CD14-positive monocyte (primary cell): ENCODE measurements at places on chromosomes 3 and 15.

DNA sequence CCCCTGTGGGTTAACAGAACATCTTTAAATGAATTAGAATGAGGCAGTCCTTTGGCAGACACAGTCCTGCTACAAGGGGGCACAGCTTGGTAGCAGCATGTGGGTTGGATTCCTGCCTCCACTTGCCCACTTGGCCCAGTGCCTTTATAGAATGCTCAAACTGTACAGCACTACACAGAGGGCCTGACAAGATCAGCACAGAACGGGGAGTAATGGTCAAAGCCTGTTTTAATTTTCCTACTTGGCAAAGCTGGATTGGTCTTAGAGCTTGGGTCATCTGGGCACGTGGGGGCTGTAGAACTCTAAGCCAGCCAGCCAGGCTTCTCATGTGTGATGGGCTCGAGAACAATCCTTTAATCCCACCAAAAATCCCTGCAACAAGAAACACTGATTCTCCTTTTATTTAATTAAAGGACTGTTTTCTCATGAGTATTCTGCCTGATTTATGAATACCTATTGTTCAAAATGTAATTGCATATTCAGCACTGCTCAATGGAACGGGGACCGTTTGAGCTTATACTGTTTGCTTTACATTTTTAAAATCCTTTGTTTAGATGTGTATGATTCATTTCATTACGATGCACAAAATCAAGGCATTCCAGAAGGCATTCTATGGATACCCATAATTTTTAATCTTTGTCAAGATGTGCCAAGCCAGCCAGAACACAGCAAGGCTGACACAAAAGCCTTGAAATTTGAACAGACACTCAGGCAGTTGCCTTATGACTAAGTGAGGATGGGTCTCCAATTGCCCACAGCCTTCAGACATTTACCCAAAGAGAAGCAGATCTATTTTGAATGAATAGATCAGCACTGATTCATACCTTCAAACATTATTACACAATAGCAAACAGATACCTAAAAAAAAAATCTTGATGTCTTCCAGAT is 249.3 kb upstream of the TGFBR2 start:
- no peak for DNase-seq

- DNase-seq, result no peak
Measured at GRCh38 chr15:94555841-94556519, 324.6 kb downstream of the MCTP2 start.

GRCh38 chr3:193134856-193135255 is 106.2 kb upstream of the PLAAT1 start:
- DNase-seq, result no peak

GRCh38 chr3:104214937-104215336 is 1151.8 kb upstream of the ALCAM start:
- no peak for DNase-seq

DNA sequence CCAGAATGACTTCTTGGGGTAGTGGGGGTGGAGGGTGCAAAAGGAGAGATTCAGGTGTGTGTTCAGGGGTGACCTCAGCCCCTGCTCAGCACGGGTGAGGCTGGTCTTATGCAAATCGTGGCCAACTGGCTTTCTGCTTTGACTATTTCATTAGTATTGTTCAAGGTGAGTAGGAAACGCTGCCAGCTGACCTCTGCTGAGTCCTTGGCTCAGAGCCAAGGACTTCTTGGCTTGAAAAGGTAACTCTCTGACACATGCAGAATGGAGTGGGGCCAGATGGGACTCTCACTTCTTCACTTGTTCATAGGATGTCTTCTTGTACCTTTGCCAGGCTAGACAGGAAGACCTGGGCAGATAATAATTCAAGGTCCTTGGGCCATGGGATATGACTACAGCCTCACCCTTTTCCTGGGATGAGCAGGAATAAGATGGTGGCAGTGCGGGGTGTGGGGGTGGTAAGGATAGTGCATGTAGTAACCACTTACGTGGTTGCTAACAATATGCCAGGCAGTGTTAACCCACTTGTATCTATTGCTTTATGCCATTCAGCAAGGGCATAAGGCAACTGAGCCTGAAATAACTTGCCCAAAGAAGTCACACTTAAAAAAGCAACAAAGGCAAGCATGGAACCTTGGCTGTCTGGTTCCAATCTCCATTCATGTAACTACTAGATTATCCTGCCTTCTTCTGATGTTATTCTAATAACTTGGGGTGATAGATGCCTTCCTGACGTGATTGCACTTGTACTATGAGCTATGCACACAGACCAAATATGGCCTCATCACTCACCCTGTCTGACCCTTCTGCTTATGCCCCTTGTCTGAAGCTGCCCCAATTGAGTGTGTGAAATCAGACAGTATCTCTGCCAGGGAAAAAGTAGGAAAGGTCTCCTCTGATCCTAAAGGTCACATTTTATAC is 193.1 kb downstream of the NR1D2 start:
- no peak for DNase-seq

- DNase-seq, result no peak
Measured at GRCh38 chr3:112013784-112014143, 15.0 kb downstream of the TAGLN3 start.

- no peak for DNase-seq
Measured at GRCh38 chr3:52402101-52402521, 42.8 kb downstream of the SEMA3G start.

DNA sequence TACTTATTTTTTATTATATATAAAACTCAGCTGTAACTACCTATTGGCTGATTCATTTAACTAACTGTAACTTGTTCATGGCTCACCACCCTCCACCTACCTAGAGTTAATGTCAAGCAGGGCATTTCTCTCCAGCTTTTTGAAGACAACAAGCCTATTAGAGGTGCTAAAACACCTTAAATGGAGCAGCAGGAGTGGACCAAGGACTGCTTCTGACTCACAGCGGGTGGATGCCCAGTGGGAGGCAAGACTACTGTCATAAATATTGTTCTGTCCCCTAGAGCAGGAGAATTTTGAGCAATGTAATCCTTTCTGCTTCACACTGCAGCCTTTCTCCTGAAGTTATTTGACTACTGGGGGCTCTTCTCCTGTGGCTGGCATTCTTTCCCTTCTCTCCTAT is 146.9 kb downstream of the CLSTN2 start:
- no peak for DNase-seq

DNA sequence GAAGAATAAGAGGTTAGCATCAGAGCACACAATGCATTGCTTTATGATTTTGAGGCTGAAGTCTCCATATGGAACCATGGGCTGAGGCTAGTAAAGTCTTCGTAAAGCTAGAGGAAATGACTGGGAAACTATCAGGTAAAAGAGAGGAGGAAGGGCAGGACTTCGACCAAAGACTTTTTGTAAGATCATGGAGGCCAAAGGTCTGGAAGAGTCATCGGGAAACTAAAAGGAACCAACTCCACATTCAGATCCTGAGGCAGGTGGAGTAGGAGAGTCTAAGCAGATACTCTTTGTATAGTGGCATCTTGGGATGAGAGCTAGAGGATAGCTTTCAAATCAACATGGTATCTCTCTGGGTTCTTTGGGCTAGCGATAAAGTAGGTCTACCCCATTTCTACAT is 36.3 kb downstream of the SEMA6D start:
- DNase-seq, result no peak

DNA sequence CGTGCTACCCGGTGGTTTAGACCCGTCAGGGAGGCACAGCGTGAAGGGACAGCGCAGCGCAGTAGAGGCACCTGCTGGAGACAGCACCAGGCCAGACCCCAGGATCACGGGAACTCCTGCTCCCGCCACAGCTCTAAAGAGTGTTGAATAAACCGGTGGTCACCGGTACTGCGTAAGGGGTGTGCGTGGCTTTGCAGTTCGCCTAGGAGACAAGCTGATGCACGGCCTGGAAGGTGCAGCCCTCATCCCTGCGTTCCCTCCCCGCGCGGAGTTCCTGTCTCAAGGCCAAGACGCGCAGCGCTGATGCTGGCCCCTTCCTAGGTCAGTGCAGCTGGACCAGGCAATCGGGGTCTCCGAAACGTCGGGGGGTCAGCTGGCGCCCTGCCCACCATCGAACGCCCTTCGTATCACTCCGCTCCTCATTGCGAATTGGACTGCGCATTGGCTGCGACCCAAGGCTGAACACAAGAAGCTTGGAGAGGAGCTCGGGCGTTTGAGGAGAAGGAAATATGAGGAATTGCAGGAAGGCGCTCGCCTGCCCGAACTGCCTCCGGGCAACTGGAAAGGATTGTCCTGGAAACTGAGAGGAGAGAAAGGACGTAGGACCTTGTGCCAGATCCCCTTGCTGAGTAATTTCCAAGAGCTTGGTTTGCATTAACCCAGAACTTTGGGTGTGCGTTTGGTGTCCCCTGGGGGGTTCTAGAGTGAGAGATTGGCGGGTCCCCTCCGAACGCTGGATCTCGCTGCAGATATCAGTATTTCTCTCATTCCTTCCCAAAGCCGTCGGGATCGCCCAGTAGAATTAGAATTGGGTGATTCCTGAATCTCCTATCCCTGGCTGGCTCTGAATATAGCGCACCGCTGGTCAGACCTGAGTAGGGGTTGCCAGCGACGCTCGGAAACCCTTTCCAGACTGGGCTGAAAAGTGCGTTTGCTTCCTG is 2.3 kb upstream of the SOX14 start:
- no peak for DNase-seq

GRCh38 chr3:46116996-46117395 is 89.7 kb upstream of the XCR1 start:
- DNase-seq, result peak; percentile 59

DNA sequence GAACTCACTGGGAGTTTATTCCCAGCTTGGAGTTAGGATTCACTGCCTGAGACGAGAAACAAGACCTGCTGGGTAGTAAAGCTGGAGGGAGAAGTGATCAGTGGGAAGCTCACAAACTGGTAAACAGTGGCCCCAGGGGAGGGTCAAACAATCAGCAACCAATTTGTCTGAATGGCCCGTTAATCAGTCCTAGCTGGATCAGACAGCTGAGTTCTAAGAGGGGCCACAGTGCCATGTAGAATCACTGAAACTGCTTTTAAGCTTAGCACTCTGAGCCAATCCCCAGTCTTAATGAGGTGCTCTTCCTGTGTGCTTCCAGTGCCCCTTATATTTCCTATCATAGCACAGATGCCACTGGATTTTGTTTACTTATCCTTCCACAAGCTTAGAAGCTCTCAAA is 591.7 kb downstream of the RSL24D1 start:
- DNase-seq, result no peak

DNA sequence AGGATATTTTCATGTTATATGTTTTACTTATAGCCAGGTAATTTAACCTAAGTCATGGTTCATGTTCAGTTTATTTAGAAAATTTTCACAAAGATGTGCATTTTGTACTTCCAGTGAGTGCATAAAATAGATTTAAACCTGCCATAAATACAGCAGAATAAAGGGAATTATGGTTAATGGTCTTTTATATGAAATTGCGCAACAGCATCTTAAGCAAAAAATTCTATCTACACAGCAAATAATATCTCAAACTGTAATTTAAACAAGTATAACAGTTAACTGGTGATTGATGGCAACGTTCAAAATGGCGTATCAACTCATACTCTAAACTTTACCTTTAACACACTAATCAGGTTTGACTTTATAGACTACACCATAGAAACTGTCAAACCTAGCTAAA is 97.6 kb downstream of the ROBO1 start:
- DNase-seq, result no peak

DNA sequence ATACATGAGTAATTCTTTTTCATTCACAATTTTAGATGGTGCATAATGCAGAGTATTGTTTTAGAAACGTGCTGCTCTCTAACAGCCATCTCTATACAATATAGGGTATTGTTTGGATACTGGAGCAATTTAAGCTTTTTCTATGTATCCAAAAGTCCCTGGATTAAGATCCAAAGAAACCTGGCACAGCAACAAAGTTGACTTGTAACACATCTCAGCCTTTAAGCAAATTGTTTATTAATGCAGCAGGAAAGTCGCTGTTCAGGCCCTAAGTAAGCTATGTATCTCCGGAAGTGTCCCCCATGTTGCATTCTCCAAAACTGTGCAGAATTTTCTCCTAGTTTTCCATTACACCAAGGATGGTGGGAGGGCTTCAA is 7.3 kb downstream of the VGLL4 start:
- DNase-seq, result no peak

DNA sequence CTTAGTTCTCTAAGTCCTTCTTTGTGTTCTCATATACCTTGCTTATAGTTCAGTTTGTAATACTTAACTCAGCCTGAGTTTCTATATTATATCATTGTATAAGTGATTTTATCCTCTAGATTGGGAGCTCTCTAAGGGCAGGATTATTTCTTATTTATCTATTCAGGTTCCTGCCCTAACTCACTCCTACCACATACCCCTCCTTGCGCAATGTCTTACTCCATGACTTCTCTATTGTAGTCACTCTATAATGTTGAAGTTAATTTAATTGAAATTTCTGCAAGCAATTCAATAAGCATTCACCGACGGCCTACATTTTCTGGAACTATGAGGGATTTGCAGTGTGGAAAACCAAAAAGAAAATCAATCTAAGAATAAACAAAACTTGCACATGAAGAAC is 3.6 kb upstream of the OR5K4 start:
- DNase-seq, result no peak

GRCh38 chr3:74808506-74809275 is 194.2 kb upstream of the CNTN3 start:
- DNase-seq, result no peak

GRCh38 chr3:77427528-77427927 is 387.6 kb downstream of the ROBO2 start:
- no peak for DNase-seq

GRCh38 chr3:70816346-70816745 is 503.9 kb upstream of the MDFIC2 start:
- DNase-seq, result no peak

DNA sequence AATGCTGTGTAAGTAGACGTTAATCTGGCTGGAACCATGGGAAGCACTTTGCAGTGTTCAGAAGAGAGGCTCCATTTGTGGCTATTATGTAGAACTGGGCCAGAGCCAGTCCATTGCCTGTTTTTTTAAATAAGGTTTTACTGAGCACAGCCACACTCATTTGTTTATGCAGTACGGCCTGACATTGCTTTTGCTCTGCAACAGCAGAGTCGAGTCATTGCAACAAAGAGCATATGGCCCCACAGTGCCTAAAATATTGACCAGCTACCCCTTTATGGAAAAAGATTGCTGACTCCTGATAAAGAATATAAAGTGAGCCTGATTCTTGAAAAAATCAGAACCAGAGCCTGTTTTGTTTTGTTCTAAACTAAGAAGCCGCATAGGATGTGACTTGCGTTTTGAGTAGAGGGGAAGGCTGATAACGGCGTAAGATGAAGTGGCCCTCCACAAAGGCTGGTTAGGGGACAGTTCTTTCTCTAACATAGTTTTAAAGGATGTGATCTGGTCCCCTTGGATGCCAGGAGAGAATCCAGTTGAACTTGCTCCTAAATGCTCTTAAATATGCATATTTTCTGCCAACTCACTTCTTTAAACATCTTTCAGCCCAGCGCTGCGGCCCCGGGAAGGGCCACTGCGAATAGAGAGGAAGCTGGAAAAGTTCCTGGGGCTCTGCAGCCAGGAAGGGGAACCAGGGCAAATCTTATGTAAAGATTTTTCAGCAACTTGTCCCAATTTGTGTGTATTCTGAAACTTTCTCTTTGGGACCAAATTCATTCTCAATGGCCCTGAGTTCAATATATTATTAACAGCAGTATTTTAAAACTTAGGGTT is 64.5 kb downstream of the GLDN start:
- DNase-seq, result no peak

- no peak for DNase-seq
Measured at GRCh38 chr3:120894316-120895057, 13.5 kb upstream of the STXBP5L start.
